ENCODE measurements at places on chromosomes 5 and 9.

GRCh38 chr9:123586275-123586674 lies 230.3 kb downstream of the CRB2 start:
- no peak for DNase-seq

DNA sequence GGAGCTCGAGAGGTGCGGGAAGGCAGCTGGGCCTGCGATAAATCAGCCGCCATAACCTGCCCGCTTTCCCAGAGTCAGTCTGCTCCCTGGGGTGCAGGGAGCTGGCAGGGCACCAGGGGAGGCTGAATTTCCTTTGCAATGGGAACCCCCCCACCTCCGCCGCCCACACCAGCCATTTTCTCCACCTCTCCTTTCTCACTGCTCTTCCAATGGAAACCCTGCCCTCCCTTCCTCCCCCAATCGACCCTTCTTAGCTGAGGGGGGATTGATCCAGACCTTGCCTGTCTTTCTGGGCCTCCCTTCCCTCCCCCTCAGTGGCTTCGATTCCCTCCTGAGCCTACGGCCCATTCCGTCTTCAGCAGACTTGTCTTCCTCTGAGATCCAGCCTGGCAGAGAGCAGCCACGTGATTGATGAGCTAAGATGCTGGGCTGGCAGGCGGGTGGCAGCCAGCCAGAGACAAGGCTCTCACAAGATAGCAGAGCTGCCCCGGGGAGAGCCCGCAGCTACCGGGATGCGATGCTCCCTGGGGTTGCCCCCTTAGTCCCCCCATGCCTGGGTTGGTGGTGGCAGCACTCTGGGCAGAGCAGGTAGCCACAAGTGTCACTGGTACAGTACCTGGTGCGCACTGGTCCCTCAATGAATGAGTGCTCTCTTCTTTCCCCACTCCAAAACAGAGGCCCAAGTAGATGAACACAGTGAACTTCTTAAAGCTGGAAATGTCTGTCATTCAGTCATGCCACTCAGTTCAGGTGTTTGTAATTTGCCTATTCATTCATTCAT lies 53.7 kb upstream of the FABP6 start:
- DNase-seq: no peak

- no peak for DNase-seq
Measured at GRCh38 chr5:106097340-106097739, 1573.4 kb downstream of the EFNA5 start.

- DNase-seq: no peak
Measured at GRCh38 chr9:124757616-124758015, 13.5 kb downstream of the NR6A1 start.

DNA sequence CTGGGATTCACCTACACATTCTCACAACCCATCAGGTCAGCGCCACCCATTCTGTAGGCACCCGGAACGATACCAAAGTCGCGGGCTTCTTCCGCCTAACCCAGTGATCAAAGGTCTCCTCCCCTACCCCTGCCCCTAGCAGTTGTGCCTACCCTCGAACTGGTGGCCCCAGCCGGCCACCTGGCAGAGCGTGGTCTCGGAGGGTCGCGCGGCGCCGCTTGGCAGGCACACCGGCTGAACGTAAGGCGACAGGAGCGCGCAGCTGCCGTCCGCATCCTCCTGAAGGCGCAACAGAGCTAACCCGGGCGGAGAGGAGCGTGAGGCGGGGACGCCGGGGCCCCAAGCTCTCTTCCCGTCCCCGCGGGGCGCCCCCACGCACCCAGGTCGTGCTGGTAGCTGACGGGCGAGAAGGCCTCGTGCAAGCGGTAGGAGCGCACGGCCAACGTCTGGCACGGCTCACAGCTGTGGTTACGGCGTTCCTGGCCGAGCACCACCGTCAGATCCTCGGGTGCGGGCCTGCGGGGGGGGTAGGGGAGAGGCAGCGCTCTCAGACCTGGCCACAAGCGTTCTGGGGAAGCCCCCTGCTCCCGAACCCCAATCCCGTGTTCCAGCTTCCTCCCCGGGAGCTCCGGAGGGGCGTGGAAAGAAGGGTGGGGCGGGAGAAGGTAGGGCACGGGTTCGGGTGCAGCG lies 2.8 kb upstream of the PFN3 start:
- peak; percentile 66 for DNase-seq

GRCh38 chr5:178247481-178248456 lies 15.2 kb upstream of the PHYKPL start:
- DNase-seq: peak; percentile 39

DNA sequence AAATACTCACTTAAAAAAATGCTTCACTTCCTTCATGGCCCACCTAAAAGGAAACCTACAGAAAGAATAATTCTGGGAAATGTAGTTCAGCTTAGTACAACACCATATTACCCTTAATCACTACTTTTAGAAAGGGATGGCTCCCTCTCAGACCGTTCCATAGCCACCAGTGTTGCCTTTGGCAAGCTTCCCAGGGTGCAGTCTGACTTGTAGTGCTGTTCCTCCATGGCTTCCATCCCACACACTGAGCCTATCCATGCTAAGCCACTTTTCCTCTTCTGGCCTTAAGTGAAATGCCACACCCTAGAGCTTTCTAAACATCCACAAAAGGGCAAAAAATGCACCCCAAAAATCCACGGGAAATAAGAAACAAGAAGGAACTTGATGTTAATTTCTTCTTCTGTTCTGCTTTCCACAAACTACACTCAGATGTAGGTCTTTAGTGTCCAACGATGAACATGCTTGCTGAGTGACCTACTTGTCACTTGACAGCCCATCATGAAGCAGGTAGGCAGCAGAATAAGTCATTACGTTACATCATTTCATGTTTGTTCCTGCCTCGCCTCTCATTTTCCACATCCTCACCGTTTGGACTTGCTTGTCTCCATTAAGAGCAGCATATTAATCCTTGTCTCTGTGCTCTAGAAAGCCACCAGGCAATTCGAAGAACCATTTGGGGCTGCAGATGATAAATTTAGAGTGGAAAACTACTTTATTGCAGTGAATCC lies 391.1 kb upstream of the GRAMD2B start:
- DNase-seq: no peak

DNA sequence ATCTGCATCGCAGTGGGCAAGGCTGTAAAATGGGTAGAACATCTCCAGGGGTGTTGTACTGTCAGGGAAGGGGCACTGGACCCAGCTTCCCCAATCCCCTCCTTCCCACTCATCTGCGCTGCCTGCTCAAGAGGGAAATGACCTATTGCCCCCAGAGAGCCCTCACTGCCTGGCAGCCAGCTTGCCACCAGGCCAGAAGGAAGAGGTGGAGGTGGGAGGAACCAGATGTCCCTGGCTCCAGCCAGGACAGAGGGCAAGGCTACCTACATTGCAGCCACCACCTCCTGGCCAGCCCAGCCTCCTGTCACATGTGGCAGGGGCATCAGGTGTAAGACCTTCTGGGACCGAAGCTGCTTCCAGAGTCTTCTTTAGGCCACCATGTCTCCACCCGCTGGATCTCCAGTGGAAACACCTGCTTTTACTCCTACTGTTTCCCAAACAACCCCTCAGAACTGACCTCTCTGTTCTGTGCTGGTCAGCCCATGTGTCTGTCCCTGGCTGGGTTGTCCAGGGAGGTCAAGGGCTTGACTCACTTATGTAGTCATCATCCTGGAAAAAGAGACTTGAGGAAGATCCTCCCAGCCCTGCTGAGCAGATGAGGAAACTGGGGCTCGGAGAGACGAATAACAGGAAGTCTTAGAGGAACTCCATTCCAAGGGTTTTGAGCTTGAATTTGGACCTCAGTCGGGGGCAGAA lies 42.3 kb downstream of the JADE2 start:
- DNase-seq: no peak

GRCh38 chr5:96997265-96997859 lies 61.5 kb downstream of the LNPEP start:
- no peak for DNase-seq

- DNase-seq: no peak
Measured at GRCh38 chr9:80437825-80438224, 866.1 kb downstream of the TLE4 start.

DNA sequence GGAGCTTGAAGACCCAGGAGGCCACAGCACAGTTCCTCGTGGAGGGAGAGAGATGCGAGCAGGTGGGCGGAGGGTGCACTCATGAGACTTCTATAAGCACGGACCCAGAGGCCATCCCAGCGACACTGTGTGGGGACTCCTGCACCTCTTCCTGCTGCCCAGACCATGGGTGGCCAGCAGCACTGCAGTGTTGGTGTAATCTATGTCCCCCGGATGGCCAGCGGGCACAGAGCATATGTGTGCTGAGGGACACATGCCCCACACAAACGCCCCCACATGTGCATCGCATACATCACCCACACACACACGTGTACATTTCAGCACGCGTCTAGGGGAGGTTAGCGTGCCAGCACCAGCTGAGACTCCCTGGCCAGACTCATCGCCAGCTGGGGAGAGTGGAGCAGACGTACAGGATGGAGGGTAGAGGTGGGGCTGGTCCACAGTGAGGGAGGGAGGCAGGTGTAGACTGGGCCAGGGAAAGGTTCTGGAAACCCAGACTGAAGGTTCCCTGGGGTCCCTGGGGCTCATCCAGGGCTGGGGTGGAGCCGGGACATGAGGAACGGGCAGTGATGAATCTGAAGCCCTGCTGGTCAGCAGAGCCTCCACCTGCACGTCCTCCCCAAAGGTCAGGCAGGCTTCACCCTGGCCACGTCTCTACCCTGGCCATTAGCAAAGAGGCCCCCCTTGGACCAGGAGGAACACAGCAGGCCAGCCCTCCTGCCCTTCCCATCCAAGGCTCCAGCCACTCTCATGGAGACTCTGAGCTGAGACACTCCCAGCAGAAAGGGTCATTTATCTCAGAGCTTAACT lies 27.6 kb downstream of the ADAMTS2 start:
- no peak for DNase-seq

DNA sequence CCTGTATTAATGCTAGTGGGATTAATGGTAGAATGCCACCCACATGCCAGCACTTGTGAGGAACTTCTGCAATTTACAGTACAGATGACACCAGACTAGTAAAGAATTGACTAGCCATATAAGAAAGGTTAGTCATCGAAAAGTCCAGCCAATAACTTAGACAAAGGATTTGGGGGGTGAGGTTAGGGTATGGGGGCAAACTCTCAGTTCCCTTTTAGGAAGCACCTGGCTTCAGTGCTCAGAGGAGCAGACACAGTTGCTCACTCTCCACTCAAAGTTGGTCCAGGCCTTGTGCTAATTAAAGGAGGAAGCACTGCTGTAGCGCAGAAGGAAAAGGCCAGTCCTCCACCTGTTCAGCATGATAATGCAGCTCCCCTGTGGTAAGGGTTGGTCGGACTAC lies 25.2 kb downstream of the TGFBR1 start:
- DNase-seq: no peak

GRCh38 chr5:54658010-54658409 lies 140.5 kb downstream of the SNX18 start:
- no peak for DNase-seq

- no peak for DNase-seq
Measured at GRCh38 chr5:57324181-57324580, 150.3 kb downstream of the GPBP1 start.

- DNase-seq: no peak
Measured at GRCh38 chr5:80620211-80620610, 34.2 kb upstream of the MSH3 start.

DNA sequence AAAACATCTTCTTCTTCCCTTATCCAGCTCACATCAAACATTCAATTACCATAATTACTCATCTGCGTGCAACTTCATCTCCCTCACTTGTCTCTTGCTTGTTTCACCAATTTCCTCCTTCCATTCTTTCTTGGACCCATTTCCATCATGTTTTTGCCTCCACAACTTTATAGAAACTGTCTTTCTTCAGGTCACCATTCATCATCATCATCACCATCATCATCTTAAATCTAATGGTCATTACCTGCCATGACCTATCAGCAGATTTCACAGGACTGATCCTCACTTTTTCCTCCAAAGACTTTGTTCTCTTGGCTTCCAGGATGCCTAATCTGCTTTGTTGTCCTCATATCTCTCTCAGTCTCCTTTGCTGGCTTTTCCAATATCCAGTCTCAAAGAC lies 495.6 kb downstream of the DNAH5 start:
- no peak for DNase-seq

DNA sequence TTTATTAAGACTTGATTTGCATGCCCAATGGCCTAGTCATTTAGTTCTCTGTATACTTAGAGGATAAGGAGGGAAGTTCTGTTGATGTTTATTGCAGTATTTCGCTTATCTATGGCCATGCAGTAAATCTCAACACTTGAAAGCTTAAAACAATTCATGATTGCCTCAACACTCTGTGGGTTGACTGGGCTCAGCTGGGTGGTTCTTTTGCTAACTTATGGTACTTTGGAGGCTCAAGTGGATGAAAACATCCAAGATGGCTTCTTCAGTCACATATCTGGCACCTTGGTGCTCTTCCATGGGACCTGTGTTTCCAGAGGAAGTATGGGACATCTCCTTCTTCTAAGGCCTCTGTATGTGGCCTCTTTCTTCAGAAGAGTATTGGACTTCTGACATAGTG lies 10.3 kb upstream of the ROR2 start:
- no peak for DNase-seq

DNA sequence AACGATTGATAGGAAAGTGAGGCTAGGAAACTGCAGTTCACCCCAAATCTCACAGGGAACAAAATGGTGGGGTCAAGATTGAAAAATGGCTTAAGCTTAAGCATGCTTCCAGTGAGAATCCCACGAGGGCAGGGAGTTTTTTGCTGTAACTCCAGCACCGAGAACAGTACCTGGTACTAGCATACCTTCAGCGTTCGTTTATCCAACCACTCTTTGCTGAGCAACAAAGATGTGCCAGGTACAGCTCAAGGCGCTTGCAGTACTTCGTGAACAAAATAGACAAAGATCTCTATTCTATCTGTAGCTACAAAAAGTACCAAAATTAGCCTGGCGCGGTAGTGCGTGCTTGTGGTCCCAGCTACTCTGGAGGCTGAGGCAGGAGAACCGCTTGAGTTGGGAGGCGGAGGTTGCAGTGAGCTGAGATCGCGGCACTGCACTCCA lies 778 bp upstream of the PPP6C start:
- DNase-seq: no peak

DNA sequence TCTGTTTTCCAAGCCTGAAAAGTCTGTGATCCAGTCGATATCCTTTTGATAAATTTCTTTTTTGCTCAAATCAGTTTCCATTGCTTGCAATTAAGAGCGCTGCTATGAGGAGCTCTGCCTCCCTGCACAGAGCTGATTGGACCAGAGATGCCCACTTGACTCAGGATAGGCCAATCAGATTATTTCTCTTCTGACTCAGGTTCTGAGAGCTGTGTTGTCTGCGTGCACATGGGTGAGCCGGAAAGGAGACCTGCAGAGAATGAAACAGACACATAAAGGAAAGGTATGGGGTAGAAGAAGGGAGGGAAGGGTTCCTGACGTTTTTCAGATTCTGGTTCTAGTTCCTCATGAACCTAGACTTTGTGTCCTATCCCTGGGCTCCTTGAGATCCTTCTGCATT lies 15.8 kb upstream of the FABP6 start:
- DNase-seq: no peak

GRCh38 chr5:5880077-5880763 lies 457.7 kb downstream of the ICE1 start:
- no peak for DNase-seq

DNA sequence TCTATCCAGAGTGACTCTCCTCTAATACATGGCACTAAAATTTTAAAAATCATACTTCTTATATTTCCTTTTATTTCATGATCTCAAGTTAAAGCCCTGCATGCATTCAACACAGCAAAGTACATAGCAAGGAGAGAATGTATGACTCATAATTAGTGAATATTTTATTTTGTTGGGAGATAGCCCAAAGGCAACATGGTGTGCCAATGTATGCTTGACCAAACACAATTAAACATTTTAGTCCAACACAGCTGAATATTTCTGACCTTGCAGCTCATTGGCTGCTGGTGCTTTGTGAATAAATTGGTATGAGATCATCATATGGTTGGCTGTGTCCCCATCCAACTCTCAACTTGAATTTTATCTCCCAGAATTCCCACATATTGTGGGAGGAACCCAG lies 103.5 kb downstream of the NPR3 start:
- no peak for DNase-seq

- DNase-seq: no peak
Measured at GRCh38 chr5:15446552-15446951, 53.4 kb upstream of the FBXL7 start.

Measured in naive thymus-derived CD8-positive, alpha-beta T cell (primary cell).